H9 (cell line): ENCODE measurements at places on chromosomes 5 and 9. TPM values are rescaled to one million over a fixed set of nuclear protein-coding genes. Genes with fewer than 3 reads are reported as not detected.

DNA sequence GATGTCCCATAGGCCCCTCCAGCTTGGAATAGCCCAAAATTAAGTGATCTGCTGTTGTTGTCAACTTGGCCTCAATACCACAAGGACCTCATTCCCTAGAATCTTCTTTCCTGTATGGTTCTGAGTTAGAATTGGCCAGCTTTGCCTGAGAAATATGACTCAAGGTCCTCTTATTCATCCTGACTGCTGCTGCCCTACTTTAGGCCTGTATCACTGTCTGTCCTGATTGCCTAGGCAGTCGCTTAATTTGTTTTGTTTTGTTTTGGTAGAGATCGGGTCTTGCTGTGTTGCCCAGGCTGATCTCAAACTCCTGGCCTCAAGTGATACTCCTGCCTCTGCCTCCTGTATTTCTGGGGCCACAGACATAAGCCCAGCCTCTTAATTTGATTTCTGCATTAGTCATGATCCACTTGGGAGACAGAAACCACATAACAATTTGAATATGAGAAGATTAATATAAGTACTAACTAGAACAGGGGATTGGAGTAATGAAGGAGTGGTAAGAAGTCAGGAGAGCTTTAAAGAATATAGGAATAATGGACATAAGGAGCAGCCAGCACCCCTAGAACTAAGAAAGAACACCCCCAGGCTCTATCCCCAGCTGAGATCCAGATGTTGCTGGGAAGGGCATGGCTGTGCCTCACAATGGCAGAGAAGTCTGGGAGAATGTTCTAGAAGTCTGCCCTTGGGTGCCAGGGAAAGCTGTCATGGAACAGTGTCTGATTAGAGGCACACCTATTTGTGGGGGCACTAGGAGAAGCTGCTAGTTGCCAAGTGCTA lies 4.6 kb downstream of the TEX53 start:
- DNase-seq: no peak
- no peaks in the 10 kb centered on the region; the same call in 2 of the 3 replicates for H3K36me3 ChIP-seq
- H3K4me3 ChIP-seq: no peak overlapping the region
- H3K27me3 ChIP-seq: no peaks in the 10 kb centered on the region

SOX30 gene
- total RNA-seq: 0.13 TPM in 1 of 2 replicates, not detected in the other

CDH9 gene
- 0.61 and 0.79 TPM in 2 replicates for total RNA-seq

NRG2 gene
- 0.13 TPM in 1 of 2 replicates, not detected in the other for total RNA-seq

DNA sequence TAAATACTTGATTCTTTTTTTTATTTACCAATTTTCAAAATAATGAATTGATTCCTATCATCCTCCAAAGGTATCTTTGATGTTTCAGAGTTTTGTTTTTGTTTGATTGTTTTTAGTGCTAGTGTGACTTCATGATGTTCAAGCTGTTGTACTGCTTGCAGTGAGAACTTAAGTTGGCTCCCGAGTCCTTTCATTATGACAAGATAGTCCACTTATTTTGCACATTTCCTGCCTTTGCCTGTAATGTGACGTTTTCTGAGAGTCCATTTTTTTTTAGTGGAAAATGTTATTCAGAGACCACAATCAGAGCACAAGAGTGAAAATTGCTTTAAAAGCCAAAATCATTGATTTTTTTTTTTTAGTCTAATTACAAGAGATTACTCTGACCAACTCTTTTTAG lies 60.1 kb upstream of the FCHO2 start:
- peaks cover 72% of the 10 kb centered on the region for H3K36me3 ChIP-seq
- no peaks in the 10 kb centered on the region for H3K27me3 ChIP-seq
- no peak overlapping the region for H3K4me3 ChIP-seq
- no peaks in the 10 kb centered on the region for H3K4me1 ChIP-seq

TMEM252 gene
- total RNA-seq: not detected in 2 replicates

GRCh38 chr5:150523472-150524350 lies 15.8 kb downstream of the NDST1 start:
- no peak overlapping the region for H3K27ac ChIP-seq
- peaks cover 5% of the 10 kb centered on the region; the same call in 1 of the 2 replicates for H3K4me1 ChIP-seq
- H3K36me3 ChIP-seq: peaks cover 25% of the 10 kb centered on the region
- peak; percentile 66 for DNase-seq
- H3K4me3 ChIP-seq: no peak overlapping the region; the same call in 2 of the 3 replicates

DNA sequence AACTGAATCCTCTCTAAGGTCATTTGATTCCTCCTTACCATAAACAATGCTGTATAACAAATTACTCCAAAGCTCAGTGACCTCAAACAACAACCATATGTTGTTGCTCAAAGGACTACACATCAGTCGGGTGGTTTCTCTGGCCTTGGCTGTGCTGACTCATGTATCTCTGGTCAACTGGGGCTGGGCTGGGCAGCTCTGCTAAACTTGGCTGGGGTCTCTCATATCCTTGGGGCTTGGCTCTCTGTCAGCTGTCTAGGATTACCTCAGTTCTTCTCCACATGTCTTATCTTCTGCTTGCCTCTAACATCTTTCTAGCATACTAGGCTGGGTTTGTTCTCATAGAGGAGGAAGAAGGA lies 86.4 kb downstream of the GALNT10 start:
- no peak overlapping the region for H3K27ac ChIP-seq
- H3K36me3 ChIP-seq: no peaks in the 10 kb centered on the region
- no peak for DNase-seq
- H3K27me3 ChIP-seq: no peaks in the 10 kb centered on the region
